ENCODE measurements at places on chromosomes 6 and 20. TPM values are rescaled to one million over a fixed set of nuclear protein-coding genes. Genes with fewer than 3 reads are reported as not detected.

The NFYA gene
- total RNA-seq = 33.7 TPM

The KCNK16 gene
- not detected for total RNA-seq

The HMGN4 gene
- 80.9 TPM for total RNA-seq

The OR2H1 gene
- not detected for total RNA-seq

The ELOVL2 gene
- not detected for total RNA-seq

The TSBP1 gene
- total RNA-seq = not detected

The SLC22A7 gene
- not detected for total RNA-seq

The MAS1 gene
- total RNA-seq = not detected

The SLC17A9 gene
- 11.0 TPM for total RNA-seq

The GNRH2 gene
- 1.7 TPM for total RNA-seq

The SAMD3 gene
- total RNA-seq = 72.3 TPM

The SERINC3 gene
- 64.0 TPM for total RNA-seq

The TBXT gene
- not detected for total RNA-seq

The OXT gene
- total RNA-seq = not detected

The SPTLC3 gene
- total RNA-seq = 0.73 TPM

The CBFA2T2 gene
- total RNA-seq = 14.1 TPM

The WFDC2 gene
- 0.52 TPM for total RNA-seq

The RNASET2 gene
- 114 TPM for total RNA-seq

The NKAIN2 gene
- total RNA-seq = not detected

The HTR1E gene
- total RNA-seq = not detected

The SPATA25 gene
- total RNA-seq = 0.52 TPM

The CCN6 gene
- not detected for total RNA-seq

The RAET1E gene
- not detected for total RNA-seq

The AGER gene
- total RNA-seq = 30.6 TPM

The TBC1D22B gene
- 16.9 TPM for total RNA-seq

The TAAR9 gene
- not detected for total RNA-seq

The TRIM39 gene
- total RNA-seq = 11.6 TPM

The PPP2R5D gene
- total RNA-seq = 56.1 TPM

The RWDD2A gene
- 1.5 TPM for total RNA-seq

The C4B gene
- total RNA-seq = 4.6 TPM

The RBBP8NL gene
- total RNA-seq = not detected

The CMTR1 gene
- total RNA-seq = 69.4 TPM

The KHDC1L gene
- not detected for total RNA-seq

The ARMH2 gene
- total RNA-seq = 1.4 TPM

The SMOC2 gene
- not detected for total RNA-seq

The NINL gene
- total RNA-seq = 5.2 TPM

The PRELID3B gene
- total RNA-seq = 89.7 TPM

The NTSR1 gene
- 0.23 TPM for total RNA-seq

The SOX18 gene
- 0.75 TPM for total RNA-seq

The SLC4A11 gene
- 1.1 TPM for total RNA-seq

All from T-helper 2 cell treated with Interferon-gamma antibody and Interleukin-4, amounts not matched to agents 100 ng/mL and 5 ng/mL, for 36 hours (primary cell).